ENCODE measurements at places on chromosomes 4 and X.
A peak's percentile ranks its signal among the peaks of the same experiment; 100 is the strongest.

DNA sequence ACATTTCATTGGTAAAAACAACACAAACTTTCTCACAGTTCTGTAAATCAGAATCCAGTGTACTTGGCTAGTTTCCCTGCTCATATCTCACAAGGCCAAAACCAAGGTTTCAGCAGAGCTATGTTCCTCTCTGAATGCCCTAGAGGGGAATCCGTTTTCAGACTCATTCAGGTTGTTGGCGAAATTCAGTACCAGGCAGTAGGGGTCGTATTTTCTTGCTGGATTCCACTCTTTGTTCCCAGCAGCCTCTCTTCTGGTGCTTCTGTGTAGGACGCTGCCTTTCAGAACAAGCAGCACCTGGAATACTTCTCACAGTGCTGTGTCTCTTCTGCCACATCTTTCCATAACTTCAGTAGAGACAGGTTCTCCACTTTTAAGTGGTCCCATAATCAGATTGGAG, 351.9 kb downstream of the PCDH18 start:
- no peak for DNase-seq

DNA sequence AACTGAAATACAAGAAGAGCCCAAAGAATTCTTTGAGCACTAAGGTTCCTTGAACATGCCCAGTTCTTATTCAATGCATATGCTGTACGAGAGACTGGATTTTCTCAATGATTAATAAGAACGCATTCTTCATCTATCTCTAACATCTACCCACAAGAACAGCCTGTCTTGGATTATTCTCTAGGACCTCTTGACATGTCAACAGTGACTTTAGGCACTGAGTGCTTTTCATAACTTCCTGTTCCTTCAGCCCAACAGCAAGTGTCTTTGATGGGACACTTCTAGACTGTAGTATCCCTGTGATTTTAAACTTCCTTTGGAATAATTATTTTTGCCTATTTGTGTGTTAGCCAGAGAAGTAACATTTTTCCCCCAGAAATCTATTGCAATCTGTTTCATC, 69.3 kb downstream of the OPHN1 start:
- no peak for DNase-seq

DNA sequence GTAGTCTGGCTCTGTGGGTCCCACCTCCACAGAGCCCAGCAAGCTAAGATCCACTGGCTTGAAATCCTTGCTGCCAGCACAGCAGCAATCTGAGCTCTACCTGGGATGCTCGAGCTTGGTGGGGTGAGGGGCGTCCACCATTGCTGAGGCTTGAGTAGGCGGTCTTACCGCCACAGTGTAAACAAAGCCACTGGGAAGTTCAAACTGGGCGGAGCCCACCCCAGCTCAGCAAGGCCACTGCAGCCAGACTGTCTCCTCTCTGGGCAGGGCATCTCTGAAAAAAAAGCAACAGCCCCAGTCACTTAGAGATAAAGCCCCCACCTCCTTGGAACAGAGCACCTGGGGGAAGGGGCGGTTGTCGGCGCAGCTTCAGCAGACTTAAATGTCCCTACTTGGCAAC, 243.2 kb upstream of the POF1B start:
- DNase-seq: no peak

DNA sequence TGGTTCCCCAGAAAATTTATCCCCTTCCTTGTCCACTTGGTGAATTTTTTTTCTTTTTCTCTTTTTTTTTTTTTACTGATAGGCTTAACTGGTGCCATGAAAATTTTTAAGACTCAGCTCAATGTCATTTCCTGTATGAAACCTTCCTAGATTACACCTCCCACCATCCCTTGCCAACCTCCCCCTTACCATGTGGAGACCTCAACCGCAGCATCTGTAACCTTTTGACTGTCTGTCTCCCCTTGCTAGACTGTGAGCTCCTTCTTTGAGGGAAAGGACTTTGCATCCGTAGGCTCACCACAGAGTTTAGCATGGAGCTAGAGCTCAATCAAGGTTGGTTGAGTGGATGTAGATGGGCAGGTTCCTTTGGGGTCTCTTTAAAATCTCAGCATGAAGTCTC, 5.2 kb upstream of the PGRMC1 start:
- DNase-seq: no peak

DNA sequence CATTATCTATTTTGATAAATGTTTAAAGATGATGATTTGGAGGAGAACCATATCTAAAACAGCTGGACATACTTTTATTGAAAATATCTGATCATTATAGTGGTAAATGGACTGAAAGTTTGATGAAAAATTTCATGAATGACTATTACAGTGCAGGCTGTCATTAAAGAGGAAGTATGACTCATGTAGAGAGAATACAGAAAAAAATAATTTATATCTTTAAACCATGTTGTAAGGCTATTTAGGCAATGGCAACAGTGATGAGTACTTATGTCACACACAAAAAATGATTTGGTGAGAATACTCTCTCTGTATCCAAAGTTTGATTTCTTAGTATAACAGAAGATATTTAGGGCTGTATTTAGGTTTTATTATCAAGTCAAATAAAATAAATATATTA, 3.9 kb upstream of the GLRB start:
- DNase-seq: no peak

GRCh38 chrX:38612281-38612680, 50.9 kb downstream of the TSPAN7 start:
- no peak for DNase-seq

GRCh38 chrX:68675571-68675970, 28.1 kb downstream of the STARD8 start:
- no peak for DNase-seq

DNA sequence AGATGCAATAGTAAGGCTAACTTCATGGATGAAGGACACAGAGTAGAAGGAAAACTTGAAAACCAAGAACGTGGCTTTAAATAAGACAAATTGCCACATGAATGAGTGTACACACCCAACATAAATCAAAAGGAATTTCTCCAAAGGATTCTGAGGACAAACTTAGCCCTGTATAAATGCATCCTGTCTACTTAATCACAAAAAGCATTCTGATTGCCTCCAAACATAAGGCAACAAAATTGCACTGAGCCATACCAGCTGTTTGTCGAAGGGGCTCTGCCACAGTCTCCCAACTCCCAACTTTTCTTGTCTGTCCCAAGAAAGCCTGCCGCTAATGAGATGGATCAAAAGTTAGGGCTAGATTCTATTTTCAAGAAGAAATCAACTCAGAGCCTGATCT, 194.3 kb downstream of the SOWAHB start:
- DNase-seq: no peak

GRCh38 chr4:153296040-153296823, 48.3 kb upstream of the MND1 start:
- no peak for DNase-seq

DNA sequence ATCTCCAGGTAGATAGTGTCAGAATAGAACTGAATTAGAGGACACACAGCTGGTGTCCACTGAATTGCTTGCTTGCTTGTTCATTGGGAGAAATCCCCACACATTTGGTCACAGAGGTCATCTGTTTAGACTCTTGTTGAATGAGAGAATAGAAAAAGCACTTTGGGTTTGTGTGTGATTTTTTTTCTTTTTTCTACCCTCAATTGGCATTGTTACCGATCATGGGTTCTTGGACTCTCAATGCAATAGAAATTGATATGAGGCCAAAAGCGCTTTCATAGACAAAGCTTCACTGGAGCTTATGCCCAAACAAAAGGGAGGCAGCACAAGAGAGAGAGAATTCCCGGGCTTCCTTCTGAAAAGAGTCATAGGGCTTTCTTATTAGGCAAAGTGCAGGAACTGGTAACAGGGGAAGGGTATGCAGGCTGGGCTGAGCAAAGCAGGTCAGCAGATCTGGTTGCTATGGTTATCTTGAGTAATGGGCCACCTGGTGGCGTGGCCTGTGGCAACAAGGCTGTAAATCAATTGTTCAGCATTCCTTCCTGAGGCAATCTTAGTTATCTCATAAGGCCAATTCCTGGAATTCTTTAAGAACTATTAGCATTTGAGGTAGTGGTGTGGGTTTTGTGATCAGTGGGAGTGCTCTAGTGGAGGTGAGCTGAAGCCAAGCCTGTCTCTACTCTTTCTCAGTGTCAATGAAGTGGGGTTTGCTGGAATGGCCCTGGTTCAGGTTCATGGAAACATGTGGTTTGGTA, 5.3 kb upstream of the GPR82 start:
- peak; percentile 79 for DNase-seq

- DNase-seq: no peak
These were observed 148.0 kb downstream of the STIM2 start for GRCh38 chr4:27008679-27009078.

DNA sequence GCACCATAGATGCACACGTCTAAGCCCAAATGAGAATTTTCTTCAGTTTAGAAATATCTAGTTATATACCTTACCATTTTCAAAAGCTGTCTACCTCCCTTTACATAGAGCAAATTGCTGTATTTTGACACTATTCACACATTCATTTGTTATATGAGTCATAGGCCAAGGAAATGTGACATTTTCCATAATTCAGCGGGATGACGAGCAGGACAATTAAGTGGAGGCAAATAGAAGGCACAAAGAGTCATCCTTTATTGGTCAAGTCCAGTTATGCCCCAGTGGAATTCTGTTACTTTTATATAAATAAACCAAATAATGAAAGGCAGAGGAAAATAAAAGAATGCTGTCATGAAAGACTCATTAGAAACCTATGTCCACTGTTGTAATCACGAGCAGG, 27.9 kb downstream of the FGF13 start:
- no peak for DNase-seq

GRCh38 chr4:16079046-16079445, 4.8 kb downstream of the PROM1 start:
- DNase-seq: no peak

GRCh38 chrX:153882086-153882498, 3.9 kb downstream of the L1CAM start:
- DNase-seq: no peak

DNA sequence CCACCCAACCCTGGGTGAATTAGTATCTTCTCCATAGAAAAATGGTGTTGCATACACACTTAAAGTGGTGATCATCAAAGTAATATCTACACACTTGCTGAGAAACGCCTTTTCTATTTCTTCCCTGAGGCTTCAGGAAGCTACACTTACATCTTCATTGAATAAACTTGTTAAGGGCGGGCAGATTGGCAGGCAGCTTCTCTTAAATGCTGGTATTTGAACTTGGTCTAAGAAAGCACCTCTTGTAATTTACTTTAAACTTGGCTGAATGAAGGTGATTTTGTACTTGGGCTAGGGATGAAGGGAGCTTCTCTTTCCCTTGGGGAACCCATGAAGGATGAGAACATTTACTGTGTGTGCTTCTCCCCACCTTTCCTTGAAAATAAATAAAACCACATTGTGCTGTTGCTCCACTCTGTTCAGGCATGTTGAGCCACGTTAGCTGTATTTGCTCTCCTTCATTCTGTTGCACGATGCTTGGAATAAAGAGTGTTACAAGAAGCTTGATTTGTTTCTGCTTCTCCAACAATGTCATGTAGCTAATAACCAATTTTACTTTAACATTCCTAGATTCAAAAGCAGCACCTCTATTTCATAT, 430.1 kb downstream of the ANKRD50 start:
- no peak for DNase-seq

GRCh38 chr4:15912236-15912635, 26.3 kb downstream of the FGFBP1 start:
- no peak for DNase-seq

DNA sequence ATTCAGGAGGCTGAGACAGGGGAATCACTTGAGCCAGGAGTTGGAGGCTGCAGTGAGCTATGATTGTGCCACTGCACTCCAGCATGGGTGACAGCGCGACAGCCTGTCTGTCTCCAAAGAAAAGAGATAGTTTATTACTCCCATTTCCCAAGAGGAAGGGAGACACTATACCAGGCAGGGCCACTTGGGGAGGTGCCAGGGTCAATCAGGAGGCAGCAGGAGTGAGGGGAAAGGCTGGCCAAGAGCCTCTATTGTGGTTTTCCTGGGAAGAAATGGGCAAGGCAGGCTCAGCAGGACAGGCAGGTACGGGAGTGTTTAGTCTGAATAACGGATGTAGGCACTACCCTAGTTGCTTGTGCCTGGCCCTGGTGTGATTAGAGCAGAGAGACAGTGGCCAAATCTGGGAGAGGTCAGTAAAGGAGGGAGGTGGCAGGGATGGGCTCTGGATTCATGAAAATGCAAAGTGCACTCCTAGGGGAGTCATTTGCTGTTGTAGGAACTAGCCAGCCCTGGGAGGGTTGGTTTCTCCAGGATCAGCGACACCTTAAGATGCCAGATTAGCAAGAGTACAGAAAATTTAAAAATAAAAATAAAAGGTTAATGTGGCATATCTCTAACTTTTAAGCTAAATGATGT, 20.2 kb upstream of the CDKN2AIP start:
- DNase-seq: no peak

GRCh38 chrX:106927023-106927422, 6.8 kb downstream of the CLDN2 start:
- no peak for DNase-seq

DNA sequence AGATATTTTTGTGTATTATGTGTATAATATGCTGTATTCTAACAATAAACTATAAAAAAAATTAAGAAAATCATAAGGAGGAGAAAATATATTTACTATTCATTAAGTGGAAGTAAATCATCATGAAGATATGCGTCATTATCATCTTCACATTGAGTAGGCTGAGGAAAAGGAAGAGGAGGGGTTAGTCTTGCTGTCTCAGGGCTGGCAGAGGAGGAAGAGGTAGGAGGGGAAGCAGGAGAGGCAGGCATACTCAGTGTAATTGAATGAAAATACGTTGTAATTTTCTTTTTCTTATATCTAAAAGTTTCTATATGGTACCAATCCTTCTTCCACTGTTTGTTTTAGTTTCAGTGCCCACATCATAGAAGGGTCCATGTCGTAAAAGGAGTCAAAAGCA, 9.8 kb upstream of the TMEM185A start:
- DNase-seq: no peak

DNA sequence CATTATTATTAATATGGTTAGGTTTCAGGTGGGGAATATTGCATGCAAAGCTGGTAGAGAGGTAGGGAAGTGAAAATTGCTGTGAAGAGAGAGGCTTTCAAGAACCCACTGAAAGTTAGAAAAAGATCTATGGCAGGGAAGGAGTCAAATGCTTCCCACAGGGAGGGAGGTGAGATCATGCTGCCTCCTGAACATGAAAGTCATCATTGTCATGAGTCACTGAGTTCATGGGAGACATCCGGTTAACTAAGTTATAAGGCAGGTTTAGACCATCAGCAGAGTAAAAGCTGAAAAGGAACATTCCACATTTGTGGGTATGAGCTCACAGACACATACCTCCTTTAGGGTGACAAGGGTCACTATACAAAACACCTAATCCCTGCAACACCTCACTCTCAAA, 16.2 kb downstream of the GATB start:
- DNase-seq: no peak

DNA sequence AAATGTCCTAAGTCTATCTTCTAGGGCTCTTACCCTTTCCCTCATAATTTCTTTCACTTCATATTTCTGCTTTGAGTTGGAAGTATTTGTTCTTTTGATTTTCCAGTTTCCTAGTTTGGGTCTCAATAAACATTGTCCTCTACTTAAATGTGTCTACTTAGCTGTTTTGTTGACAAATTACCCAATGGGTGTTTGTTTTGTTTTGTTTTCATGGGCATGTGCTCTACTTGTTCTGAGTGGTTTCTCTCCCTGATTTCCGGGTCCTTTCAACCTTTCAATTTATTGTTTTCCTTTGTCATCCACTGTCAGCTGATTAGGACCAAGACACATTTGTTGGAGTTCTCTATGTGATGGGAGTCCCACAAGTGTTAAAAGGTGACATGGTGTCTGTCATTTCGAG, 1181.4 kb downstream of the RPA4 start:
- no peak for DNase-seq
